Activated T-cell treated with anti-CD3 and anti-CD28 coated beads for 24 hours (primary cell): ENCODE measurements at places on chromosomes 2 and 18.

DNA sequence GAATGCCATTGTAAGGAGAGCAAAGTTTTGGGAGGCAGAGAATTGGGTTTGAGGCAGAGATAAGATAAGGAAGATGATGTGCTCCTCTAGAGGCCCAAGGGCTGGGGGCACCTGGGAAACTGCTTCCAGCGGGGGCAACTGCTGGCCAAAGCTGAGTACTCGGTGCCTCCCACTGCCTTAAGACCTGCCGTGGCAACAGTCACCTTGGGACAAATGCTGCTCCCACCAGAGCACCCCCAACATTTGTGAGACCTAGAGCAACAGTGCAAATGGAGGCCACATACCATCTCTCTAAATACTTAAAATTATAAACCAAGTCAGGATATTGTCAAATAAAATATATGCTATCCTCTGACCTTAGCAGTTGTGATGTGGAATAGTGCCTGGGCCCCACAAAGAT lies 127.1 kb downstream of the CAPN13 start:
- no peak for DNase-seq

DNA sequence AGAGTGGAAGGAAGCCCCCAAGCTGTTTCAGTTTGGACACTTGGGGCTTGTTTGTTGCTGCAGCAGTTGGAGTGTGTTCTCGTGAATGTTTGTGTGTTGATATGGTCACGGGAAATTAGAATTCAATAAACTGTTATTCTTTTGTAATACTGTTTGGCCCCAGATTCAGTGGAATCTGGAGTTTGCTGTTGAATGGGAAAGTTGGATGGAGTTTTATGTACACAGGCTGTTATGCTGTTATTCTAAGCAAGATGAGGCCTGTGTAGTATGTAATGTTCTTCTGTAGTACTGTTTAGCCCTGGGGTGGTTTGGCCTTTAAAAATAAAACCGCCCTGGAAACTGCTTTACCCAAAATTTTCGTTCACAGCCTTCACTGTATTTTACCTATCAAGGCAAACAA lies 810.4 kb upstream of the HS6ST1 start:
- no peak for DNase-seq

DNA sequence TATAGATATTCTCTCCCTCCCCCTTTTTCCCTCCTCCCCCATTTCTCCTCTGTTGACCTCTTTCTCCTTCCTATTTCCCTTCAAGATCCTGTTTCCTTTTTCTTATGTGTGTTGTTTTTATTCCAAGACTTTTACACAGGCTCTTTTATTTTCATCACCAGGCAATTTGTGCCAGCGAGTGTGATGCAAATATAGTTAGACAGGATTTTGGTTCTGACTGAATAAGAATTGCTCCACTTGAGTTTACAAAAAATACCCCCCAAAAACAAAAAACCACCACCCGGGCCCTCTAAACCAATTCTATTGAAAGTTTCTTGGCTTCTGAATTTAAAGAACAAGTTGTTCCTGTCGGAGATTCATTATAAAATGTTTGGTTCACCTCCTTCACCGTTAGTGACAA lies 50.9 kb upstream of the MAPK4 start:
- no peak for DNase-seq

DNA sequence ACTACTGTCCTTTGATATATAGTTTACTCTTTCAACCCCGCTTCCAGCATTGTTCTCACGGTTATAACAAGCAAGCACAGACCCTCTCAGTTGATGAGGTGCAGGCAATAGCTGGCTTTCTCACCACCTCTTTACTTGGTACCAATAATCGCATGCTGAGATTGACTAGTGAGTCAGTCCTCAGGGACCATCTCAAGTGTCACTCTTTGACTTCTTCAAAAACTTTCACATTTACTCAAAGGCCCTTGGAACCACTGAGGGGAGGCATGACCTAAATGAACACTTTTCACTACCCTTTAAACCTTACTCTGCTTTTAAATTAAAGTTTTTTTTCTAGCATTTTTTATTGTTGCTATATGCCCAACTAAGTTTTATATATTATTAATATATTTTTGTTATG lies 101.8 kb downstream of the DAW1 start:
- no peak for DNase-seq

GRCh38 chr2:174997110-174997509 lies 8.1 kb downstream of the CHN1 start:
- DNase-seq, result no peak

GRCh38 chr2:207284556-207285472 lies 119.1 kb upstream of the KLF7 start:
- DNase-seq, result no peak

GRCh38 chr18:35749701-35750100 lies 168.2 kb downstream of the GALNT1 start:
- DNase-seq, result no peak

GRCh38 chr2:29309090-29310029 lies 194.1 kb downstream of the CLIP4 start:
- DNase-seq, result peak; percentile 18

- no peak for DNase-seq
Measured at GRCh38 chr18:47975701-47976100, 45.2 kb upstream of the SMAD2 start.

DNA sequence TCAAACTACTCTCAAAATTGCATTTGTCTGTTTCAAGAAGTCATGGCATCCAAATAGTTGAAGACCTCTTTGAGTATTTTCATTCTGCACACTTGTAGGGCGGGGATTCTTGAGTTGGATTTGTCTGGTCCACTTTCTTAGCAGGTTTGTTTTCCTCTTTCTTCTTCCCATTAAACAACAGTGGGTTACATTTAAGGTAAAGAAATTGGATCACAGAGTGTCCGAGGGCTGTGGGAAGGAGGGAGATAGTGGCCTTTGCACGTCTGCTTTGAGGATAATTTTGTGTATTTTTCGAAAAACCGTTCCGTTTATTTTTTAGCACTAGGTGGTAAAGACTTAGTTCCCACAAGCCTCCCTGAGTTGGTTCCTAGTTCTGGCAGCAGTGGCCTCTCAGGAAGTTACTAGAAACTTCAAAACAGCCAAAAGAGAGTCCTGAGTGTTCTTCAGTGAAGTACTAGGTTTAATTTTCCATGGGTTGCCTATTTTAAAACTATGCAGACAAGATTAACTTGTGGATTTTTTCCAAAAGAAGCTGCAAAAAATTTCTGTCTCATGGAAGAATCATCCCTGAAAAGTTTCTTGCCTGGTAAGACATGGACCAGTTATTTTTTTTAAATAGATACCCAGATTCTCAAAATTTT lies 107.9 kb downstream of the CDC42EP3 start:
- DNase-seq, result no peak

GRCh38 chr2:178700136-178700535 lies 107.1 kb downstream of the TTN start:
- DNase-seq, result no peak

- DNase-seq, result no peak
Measured at GRCh38 chr2:123370186-123370585, 654.9 kb upstream of the CNTNAP5 start.

- no peak for DNase-seq
Measured at GRCh38 chr18:3511980-3512379, 62.0 kb downstream of the TGIF1 start.

DNA sequence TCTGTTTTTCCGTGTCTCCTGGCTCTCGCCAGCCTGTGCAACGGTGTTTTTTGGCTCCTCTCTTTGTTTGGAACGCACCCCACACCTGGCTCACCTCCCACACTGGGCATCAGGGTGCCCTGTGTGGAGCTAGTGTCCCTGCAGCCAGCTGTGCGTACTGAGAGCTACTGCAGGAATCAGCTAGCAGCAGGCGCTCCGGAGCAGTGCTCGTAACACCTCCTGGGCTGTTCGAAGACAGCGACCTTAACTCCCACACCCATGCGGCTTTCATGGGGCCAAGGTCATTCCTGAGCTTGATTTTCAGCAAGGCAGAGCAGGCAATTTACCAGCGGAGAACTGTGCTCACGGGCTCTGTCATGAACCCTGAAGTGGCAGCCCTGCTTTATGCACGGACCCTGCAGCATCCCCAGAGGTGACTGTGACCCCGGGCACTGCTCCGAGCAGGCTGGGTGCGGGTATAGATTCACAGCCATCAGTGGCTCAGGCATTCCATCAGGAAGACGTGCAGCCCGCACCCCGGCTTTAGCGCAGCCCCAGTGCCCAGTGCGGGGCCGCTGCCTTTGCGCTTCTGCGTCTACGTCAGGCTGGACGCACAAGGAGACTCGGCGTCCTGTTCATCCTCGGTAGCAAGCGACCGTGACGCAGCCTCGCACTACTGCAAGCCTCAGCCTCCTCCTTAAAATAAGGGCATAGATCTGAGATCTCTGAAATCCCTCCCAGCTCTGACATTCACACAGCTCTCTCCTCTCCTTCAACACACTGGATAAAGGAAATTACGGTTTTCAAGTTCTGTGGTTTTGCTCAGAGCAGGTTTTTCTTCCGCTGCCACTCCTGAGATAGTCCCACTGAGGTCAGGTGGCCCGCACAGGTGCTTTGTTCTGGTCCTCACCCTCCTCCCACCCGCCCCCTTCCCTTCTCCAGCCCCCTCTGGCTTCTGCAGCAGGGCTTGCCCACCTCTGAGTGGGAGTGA lies 58.2 kb downstream of the ADI1 start:
- no peak for DNase-seq

DNA sequence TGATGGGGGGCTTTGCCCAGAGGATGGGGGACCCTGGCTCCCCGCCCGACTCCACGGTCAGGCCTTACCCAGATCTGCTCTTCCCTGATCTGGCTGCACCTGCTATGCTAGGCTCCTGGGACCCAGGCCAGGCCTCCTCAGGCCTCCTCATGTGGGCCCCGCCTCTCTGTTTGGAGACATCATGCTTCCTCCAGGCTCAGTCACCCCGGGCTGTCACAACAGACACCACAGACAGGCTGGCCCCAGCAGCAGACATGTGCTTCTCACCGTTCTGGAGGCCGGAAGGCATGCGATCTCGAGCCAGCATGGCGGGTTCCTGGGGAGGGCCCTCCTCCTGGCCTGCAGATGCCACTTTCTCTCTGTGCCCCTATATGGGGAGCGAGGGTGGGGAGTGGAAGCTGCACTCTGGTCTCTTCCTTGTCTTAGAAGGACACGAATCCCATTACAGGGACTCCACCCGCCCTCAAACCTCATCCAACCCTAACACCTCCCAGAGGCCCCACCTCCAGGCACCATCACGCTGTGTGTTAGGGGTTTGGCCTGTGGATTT lies 10.8 kb upstream of the NEU4 start:
- no peak for DNase-seq
